HuH-7.5 (cell line): ENCODE measurements at places on chromosomes 7 and 10.

- DNase-seq, result no peak
Observed at GRCh38 chr7:148116195-148116594, 474.4 kb upstream of the C7orf33 start.

GRCh38 chr7:101612885-101613515 is 16.1 kb downstream of the MYL10 start:
- DNase-seq, result no peak

- DNase-seq, result no peak
Observed at GRCh38 chr10:132393695-132394181, 3.3 kb upstream of the PWWP2B start.

GRCh38 chr7:123819001-123819400 is 26.0 kb upstream of the HYAL4 start:
- no peak for DNase-seq

GRCh38 chr10:6504296-6504695 is 75.8 kb downstream of the PRKCQ start:
- DNase-seq, result no peak

DNA sequence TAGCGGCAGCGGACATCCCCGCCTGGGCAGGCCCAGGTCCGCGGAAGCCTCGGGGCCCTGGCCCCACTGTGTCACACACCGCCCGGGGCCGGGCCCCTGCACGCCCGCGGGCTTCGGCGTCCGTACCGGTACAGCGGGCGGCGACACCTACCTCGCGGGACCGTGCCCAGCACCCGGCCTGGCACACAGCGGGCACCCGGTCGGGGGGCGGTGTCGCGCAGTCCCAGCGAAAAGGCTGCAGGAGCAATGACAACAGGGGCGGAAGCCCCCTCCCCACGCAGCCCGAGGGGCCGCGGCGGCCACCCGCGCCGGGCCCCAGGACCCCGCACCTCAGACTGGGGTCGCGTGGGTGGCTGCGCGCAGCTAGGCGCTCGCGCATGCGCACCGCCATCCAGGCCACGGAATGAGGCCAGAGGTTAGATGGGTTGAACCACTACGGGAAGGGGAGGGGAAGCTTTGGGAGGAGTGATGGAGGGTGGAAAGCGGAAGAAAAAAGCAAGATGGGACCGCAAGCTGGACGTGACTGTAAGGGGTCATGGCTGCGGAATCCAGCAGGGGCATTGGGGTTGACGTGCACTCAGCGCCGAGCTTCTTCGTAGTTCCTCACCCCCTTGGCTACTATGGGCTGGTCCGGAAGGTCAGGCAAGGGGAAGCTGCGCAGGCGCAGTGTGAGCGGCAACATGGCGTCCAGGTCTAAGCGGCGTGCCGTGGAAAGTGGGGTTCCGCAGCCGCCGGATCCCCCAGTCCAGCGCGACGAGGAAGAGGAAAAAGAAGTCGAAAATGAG is at the start of the genes BCCIP and UROS:
Gene BCCIP, plus strand, starts transcription at position 669 of the 785 bp plus-strand sequence. Its CDS starts 12 bp downstream, at position 681.
Gene UROS, minus strand, starts transcription at position 381 of the 785 bp plus-strand sequence. CDS start 6,759 bp downstream, outside the sequence.
- DNase-seq, result peak; percentile 77

- no peak for DNase-seq
Observed at GRCh38 chr7:52154382-52154781, 837.8 kb upstream of the COBL start.

DNA sequence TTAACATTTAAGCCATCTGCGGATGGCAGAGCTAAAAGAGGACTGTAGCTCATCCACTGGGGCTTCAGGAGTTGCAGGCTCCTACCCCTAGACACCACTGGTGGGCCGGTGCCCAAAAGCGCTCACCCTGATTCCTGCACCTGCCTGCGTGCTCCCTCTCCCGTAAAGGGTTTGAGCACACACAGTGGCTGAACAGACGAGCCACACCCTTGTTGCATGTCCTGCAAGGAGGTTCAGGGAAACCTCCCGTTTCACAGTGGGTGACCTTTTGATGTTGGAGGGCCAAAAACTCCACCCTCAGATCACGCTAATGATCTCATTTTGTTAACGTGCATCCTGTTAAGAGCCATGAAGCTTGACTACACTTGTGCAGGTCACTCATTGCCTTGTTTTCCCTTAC is 37.9 kb downstream of the SYPL1 start:
- DNase-seq, result no peak

GRCh38 chr10:42768581-42769152 is 13.9 kb upstream of the BMS1 start:
- no peak for DNase-seq

DNA sequence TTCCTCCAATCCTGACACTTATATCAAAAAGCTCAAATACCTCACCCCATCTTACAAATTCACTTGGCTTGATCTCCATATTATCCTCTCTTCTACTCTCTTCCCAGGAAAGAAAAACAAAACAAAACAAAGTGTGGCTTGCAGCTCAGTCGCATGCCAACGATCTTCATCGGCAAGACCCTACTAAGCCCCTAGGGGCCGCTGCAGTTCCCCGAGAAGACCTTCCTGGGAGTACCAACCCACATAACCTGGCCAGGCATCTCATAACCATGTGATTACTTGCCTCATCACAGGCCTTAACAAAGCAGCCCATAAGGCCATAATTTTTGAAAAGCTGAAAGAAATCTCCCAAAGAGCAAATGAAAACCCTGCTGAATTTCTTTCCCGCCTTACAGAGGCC is 103.7 kb downstream of the ZNF92 start:
- DNase-seq, result peak; percentile 33

DNA sequence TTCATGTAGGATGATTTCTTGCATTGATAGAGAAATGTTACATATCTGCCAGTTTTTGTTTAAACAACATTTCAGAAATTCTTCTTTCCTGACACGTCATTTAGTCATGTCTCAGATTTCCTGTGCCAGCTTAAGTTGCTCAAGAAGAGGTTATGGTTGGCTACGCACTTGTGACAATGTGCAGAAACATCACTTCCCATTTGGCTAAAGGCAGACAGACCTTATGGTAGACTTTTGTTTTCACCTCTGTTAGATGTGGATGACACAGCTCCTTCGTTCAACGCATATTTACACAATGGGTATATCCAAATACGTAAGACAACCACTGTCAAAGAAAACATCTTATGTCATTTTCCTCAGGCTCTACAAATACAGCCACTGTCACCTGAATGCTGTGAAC is 125.8 kb downstream of the DOCK4 start:
- DNase-seq, result no peak

DNA sequence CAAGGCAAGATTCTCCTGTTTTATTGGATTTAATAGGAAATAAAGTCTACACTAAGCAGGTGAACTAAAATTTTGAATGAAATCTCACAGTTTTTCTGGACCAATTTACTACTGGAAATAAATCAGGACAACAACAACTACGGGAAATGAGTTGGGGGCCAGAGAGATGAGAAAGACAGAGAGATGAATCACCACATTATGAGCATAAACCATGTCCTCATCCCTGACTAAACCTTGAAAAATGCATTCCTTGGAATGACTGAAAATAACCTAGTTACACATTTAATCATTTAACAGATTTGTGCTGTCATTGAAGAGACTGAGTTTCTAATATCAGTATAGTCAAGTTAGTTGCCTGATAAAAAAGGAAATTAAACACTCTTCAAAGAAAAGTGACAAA is 608.4 kb upstream of the KCND2 start:
- DNase-seq, result no peak

DNA sequence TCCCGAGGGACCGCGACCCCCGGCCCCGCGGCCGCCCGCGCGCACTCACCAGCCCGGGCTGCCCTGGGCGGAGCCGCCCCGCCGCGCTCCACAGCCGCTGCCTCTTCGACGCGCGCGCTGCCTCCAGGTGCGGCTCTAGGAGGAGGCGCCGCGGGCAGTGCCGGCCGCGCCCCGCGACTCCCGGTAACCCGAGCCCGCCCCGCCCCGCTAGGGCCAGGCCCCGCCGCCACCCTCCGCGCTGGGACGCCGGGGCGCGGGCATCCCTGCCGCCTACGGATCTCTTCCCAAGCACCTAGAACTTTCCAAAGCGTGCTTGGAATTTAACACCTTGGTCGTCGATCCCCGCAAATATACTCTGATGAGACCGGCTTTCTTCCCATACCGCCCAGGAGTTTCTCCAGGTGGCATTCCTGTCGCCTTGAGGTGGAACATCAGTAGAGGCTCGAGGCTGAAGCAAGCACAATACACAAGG is at the start of gene SLC26A5:
Gene SLC26A5, minus strand, starts transcription at position 159 of the 472 bp plus-strand sequence. CDS start 24,693 bp downstream, outside the sequence.
- peak; percentile 68 for DNase-seq

GRCh38 chr10:51340845-51341610 is 266.7 kb downstream of the PRKG1 start:
- DNase-seq, result no peak

GRCh38 chr10:32605787-32606186 is 159.8 kb downstream of the CCDC7 start:
- no peak for DNase-seq

- no peak for DNase-seq
Observed at GRCh38 chr7:51222916-51223315, 93.7 kb downstream of the COBL start.

GRCh38 chr10:67783606-67784294 is 54.2 kb downstream of the DNAJC12 start:
- DNase-seq, result no peak

GRCh38 chr7:151782598-151783448 is 94.1 kb downstream of the PRKAG2 start:
- peak; percentile 87 for DNase-seq

DNA sequence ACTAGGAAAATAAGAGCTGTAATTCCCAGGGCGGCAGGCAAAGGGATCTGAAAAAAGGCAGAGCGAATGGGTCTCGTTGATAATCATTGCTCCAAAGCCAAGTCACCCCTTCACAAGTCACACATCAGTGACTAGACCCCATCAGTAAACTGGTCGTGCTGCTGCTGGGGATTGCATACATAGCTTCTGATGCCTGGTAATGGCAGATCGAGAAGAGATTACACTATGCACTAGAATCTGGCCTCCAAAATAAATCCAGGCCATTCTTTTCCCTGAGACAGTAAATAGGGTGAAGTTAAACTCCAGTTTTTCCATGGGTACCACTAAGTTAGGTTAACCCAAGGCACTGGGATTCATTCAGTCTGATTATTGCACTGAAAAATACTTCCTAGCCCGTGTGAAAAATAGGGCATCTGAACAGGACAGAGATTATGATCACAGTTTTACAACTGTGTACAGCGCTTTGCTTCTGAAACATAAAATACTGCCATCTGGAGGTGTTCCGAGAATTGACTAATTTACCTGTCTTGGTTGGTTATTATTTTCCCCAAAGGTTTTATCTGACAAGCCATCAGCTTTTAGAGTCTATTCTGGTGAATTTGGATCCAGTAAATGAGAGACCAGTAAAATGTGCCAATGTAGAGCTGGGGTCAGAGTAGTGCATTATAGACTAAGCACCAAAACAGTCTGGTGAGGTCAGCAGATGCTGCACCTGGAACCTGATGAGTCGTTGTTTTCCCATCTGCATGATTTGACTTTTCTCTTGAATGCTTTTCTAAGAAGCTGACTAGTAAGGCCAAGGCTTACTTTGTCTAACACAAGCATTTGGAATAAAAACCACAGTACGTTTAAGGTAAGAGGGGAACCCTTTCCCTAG is 82.9 kb upstream of the AFAP1L2 start:
- DNase-seq, result no peak

DNA sequence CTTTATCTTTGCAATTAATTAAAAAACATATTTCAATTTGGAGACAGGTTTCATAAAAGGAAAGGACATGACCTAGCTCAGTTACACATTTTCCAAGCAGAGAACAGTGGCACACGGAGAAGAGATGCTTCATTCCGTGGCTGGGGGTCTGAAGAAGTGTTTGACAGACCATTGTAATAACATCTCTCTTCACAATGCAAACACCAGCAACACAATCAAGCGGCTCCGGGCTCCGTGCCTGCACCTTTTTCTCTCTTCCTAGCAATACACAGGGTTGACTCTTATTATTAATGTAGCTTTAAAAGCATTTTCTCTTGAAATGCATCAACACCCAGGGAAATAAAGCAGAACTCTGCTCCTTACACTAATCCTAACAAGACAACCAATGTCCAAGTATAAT is 261.0 kb upstream of the AOAH start:
- DNase-seq, result no peak

GRCh38 chr10:104835422-104835821 is 194.3 kb downstream of the SORCS3 start:
- no peak for DNase-seq
